Calu3 (cell line): ENCODE measurements at places on chromosomes 7 and 10.

DNA sequence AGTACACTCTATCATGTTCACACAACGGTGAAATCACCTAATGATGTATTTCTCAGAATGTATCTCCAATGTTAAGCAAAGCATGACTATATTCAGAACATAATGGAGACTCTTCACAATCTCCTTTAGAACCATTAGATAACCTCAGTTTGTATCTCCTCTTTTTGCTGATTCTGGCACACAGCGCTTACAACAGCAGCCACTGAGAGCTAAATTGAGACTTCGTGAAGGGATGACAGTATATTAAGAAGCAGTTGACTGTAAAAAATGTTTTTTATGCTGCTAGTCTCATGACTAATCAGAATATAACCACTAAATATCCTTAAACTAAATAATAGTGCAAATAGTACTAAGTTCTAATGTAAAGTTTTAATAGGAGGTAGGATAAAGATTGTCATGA, 46.9 kb downstream of the KMT2E start:
- DNase-seq = no peak

- DNase-seq = no peak
These were observed 107.5 kb downstream of the MTPAP start for GRCh38 chr10:30241422-30242110.

GRCh38 chr7:837001-837400, 4.7 kb downstream of the SUN1 start:
- no peak for DNase-seq

GRCh38 chr7:121537031-121537430, 140.9 kb upstream of the FAM3C start:
- DNase-seq = no peak

GRCh38 chr7:133783276-133783675, 343.9 kb upstream of the LRGUK start:
- no peak for DNase-seq

DNA sequence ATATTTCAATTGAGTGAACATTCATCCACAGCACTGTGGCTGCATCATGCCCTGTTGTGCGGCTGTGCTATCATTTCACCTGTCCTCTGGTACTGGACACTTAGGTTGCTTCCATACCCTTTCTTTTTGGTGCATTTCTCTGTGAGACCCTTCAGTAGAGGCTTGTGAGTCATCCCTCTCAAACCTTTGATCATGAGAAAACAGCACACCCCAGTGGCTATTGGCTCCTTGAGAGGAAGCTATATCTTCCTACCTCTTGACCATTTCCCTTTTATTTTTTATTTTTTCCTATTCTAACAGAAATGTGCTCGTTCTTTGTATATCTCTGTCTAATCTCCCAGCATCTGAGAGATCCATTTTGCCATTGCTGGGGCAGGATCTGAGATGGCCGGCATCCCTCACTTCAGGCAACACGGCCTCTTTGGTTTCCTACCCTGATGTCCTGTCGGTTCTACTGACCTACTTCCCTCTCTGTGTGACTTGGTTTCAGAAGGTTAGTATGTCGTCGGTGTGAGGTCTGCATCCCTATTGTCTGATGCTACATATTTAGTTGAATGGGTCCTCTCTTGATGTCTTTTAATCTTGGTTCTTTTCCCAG, 23.8 kb upstream of the PIK3AP1 start:
- no peak for DNase-seq

DNA sequence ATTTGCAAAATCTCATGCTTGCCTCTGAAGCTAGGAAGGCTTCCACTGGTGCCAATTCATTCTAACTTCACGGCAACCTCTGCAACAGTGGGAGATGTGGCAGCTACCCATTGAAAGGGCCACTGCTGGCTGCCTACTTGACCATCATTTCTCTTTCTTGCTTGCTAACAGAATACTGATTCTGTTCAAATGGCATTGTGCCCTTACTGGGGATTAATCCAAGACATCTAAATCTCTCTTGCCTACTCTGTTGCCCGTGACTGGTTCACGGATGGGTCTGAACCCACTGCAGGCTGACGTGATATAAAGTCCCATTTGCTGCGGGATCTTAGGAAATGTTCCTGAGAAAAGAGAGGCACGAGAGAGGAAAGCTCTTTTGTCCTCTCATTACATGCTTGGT, 51.3 kb upstream of the GSDME start:
- DNase-seq = no peak

- DNase-seq = no peak
These were observed 16.7 kb downstream of the NEURL1 start for GRCh38 chr10:103510046-103510685.

- no peak for DNase-seq
These were observed 162.2 kb downstream of the IMMP2L start for GRCh38 chr7:111400088-111400487.

GRCh38 chr7:29442146-29442545, 121.5 kb upstream of the PRR15 start:
- DNase-seq = no peak

DNA sequence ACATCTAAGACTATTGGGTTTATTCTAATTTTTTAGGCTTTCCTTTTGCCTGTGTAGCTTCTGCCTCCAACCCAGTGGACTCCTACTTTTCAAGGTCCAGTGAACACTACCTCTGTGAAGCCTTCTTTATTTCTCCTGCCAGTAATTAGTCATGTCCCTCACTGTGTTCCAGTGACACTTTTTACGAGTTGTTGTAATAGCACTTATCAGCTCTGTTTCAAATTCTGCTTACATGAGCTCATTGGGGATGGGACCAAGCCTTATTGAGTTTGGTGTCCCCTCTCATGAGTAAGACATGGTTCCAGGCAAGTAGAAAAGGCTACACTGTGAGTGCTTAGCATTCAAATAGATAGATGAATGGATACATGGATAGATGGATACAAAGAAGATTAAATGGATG, 184.6 kb downstream of the HIBADH start:
- no peak for DNase-seq

DNA sequence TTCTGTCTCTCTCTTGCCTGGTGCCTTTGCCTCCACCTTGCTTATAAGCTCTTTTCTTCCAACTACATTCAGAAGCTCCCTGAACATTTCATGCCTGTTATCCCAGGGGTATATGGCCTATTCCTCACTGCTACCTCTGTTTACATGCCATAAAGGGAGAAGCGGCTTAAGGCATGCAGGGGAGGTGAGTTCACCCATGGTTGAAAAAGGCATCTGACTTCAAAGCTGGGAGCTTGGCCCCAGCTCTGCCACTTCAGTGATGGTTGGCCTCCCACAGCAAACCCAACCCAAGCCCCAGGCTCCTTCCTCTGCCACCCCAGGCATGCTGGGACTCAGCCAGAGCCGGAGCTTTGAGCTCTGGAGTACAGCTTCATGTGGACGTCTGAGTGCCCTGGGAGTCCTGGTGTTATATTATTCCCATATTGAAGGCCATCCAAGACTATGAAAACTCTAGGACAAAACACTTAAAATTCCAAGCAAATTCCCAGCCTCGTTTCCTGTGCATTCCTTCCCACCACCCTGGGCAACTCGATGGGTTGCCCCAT, 468.6 kb upstream of the ZMIZ1 start:
- DNase-seq = no peak

GRCh38 chr7:43362652-43363034, 220.3 kb upstream of the STK17A start:
- peak; percentile 37 for DNase-seq

GRCh38 chr7:143435266-143435665, 8.0 kb upstream of the TAS2R60 start:
- DNase-seq = no peak

DNA sequence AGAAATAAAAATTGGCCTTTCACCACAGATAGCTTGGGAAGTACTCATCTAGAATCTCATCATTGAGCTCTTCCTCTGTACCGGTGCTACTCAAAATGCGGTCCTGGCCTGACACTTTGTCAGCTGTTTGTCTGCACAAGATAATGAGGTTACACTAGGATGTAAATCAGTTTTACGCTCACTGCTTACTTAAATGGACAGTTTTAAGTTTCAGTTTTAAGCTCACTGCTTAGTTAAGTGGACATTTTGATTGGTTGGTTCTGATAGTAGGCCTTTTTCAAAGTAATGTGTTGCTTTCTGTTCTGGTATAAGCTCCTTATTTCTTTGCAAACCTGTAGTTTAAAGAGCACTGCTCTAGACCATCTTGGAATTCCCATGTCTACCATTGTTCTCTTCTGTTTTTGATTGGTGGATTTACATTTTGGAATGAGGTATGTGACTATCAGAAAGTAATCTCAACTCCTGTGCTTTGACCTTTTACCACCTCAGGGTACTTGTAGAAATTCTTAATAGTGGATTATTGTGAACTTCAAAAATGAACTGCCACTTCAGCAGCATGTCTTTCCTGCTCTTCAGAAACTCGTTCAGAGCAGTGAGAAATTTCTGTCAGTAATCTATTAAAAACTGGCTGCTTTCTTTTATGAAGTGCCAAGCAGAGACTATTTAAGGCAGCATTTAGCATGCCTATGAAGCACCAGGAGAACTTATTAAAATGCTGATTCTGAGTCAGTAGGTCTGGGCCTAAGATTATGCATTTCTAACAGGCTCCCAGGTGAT, 55.0 kb downstream of the C1GALT1 start:
- DNase-seq = no peak

DNA sequence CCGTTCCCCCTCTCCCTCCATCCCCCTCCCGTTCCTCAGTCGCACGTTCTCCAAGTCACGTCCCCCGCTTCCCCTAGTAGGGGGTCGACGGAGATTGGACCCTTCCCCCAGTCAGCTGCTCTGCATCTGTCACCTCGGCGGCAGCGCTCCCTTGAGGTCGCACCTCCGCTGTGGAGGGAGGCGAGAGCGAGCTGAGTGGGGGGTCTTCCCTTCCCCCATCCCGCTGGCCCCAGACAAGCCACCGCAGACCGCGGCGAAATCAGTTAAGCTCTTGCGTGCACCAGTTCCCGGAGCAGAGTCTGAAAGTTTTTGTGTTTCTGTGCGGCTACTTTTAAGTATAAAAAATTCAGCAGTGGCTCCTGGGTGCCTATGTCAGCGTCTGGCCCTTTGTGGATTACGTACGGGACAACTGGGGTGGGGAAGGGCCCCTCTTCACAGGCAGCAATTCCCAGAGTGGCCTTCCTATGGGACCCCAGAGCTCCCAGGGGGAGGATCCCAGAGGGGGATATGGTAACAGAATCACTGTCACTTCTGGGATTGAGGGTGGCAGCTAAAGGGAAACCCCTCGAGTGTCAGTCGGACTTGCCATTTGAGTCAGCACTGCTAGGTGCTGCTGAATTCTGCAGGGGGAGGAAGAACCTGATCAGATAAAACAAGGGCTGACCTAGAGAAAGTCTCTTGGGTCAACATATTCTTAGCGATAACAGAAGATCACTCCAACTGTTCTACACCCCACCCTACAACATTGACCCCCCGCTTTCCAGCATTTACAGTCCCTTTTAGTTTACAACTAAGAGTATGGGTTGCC, 12.5 kb upstream of the DDIT4 start:
- DNase-seq = peak; percentile 42

DNA sequence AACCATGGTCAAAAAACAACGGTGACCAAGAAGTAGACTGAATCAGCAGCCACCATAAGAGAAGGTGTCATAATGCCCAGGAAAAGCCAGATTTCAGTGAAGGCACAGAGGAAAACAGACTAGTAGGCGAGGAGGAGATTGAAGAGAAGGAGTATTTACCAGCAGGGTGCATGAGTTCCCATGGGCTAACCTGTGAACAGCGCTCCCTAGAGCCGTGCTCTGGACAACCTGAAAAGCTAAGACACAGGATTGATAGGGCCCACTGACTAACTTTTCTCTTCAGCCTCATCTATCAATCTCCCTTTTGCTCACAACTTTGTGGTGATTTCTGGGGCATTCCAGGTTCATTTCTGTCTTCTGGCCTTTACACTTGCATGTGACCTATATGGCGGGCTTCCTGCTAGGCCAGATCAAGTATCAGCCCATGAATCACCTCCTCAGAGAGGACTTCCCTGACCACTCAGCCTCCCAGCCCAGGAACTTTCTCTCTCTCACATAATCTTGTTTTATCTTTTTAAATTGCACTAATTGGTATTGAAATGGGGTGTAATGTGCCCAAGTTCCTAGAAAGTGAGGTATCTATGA, 12.8 kb downstream of the ANKRD22 start:
- no peak for DNase-seq
